ENCODE measurements at places on chromosomes 3 and 15. TPM values are rescaled to one million over a fixed set of nuclear protein-coding genes. Genes with fewer than 3 reads are reported as not detected.
A peak's percentile ranks its signal among the peaks of the same experiment; 100 is the strongest.

GRCh38 chr15:38176155-38176554 lies 76.5 kb upstream of the SPRED1 start:
- H3K4me1 ChIP-seq, result no peaks in the 10 kb centered on the region
- H3K36me3 ChIP-seq, result no peaks in the 10 kb centered on the region
- H3K27me3 ChIP-seq, result peaks cover 3% of the 10 kb centered on the region
- no peak overlapping the region for H3K27ac ChIP-seq

- no peaks in the 10 kb centered on the region for H3K4me1 ChIP-seq
- H3K36me3 ChIP-seq, result no peaks in the 10 kb centered on the region
- DNase-seq, result no peak
- H3K27me3 ChIP-seq, result no peaks in the 10 kb centered on the region
- H3K4me3 ChIP-seq, result no peak overlapping the region
- no peak overlapping the region for H3K27ac ChIP-seq
Measured at GRCh38 chr15:66754789-66755188, 52.8 kb downstream of the SMAD6 start.

CLDN1 gene
- total RNA-seq, result not detected

MAP1A gene
- 0.75 TPM for total RNA-seq

UROC1 gene
- not detected for total RNA-seq

C3orf80 gene
- total RNA-seq, result not detected

DNA sequence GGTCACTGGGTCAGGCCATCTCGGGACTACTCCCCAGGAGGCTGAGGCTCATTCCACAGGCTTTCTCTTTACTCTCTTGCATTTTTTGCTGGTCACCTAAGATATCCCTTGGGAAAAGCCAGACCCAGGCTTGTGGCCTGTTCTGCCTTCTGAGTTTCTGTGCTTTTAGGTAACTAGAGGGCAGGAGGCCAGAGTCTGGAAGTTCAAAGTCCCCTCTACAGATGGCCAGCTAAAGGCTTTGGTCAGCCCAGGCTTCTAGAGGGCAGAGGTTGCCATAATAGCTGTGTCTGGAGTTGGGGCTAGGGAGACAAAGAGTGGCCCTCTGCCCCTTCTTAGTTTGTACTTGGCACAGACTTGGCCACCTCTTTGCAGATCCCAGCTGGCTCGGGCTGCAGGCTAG lies 8.4 kb upstream of the PARP6 start:
- DNase-seq, result no peak
- H3K27me3 ChIP-seq, result no peaks in the 10 kb centered on the region
- H3K4me3 ChIP-seq, result no peak overlapping the region
- no peaks in the 10 kb centered on the region for H3K4me1 ChIP-seq
- H3K27ac ChIP-seq, result no peak overlapping the region

C3orf20 gene
- total RNA-seq, result 0.07 TPM

DNA sequence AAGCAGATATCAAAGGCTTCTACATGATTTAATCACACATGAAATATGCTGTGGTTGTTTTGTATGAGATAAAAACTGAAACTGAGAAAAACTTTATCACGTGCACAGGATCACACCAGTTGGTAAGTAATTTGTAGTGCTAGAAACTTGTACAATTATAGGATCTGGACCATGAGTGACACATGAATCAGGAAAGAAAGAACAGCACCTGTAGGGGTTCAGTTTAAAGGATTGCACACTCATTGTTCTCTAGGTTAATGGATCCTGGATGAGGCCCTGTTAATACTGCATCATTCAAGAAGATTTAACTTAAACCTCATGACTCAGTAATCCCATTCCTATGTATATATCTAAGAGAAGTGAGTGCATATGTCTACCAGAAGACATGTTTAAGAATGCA lies 87.9 kb downstream of the STT3B start:
- no peak for DNase-seq
- no peak overlapping the region for H3K27ac ChIP-seq
- H3K36me3 ChIP-seq, result peaks cover 10% of the 10 kb centered on the region
- H3K27me3 ChIP-seq, result no peaks in the 10 kb centered on the region
- no peaks in the 10 kb centered on the region for H3K4me1 ChIP-seq

HYAL1 gene
- 0.13 TPM for total RNA-seq

GRCh38 chr3:17195856-17196604 lies 311.3 kb downstream of the PLCL2 start:
- H3K36me3 ChIP-seq, result no peaks in the 10 kb centered on the region
- H3K27me3 ChIP-seq, result no peaks in the 10 kb centered on the region
- H3K4me3 ChIP-seq, result no peak overlapping the region
- DNase-seq, result no peak
- no peaks in the 10 kb centered on the region for H3K4me1 ChIP-seq

GRCh38 chr15:38690719-38691332 lies 126.2 kb upstream of the RASGRP1 start:
- DNase-seq, result peak; percentile 82
- no peak overlapping the region for H3K27ac ChIP-seq
- H3K27me3 ChIP-seq, result no peaks in the 10 kb centered on the region
- H3K4me3 ChIP-seq, result no peak overlapping the region
- H3K4me1 ChIP-seq, result peaks cover 61% of the 10 kb centered on the region
- no peaks in the 10 kb centered on the region for H3K36me3 ChIP-seq

MOBP gene
- total RNA-seq, result not detected

DNA sequence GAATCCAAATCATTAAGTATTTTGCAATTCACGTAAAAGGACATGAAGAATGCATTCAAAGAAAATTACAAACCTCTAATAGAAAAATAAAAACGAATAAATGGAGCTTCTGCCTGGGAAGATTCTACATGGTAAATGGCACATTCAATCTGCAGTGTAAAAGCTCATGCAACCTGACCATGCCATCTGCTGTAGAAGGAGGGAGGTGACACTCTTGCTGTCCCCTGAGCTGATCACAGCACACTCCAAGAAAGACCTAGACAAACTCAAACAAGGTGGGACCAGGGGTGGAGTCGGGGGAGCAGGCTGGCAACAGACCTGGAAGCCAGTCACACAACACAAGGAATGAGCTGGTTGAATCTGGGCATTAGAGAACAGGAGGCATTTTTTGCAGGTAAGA lies 101.8 kb downstream of the BDH1 start:
- H3K27me3 ChIP-seq, result no peaks in the 10 kb centered on the region
- H3K4me3 ChIP-seq, result no peak overlapping the region
- H3K36me3 ChIP-seq, result no peaks in the 10 kb centered on the region
- no peak overlapping the region for H3K27ac ChIP-seq
- H3K4me1 ChIP-seq, result peaks cover 15% of the 10 kb centered on the region

DNA sequence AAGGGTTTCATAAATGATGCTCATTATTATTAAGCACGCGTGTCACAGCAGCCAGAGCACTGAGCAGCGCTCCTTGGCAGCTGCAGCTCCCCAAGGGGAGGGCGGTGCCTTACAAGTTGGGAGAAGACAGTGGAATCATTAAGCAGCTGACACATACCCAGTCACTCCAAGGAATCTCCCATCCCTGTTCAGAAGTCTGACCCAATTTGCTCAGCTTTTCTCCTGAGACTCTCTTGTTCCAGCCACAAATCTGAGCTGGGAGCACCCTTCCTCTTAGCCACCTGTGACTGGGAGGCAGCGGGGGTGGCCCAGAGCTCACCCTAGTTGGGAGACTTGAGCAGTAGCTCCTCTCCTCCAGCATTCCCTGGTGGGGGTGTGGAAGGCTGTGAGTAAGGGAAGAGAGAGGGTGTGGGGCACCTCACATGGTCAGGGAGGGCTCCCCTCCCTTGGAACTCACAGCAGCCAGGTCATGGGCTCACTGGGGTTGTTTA lies 64.3 kb downstream of the DUT start:
- H3K4me1 ChIP-seq, result no peaks in the 10 kb centered on the region
- H3K27ac ChIP-seq, result no peak overlapping the region
- no peaks in the 10 kb centered on the region for H3K27me3 ChIP-seq
- H3K36me3 ChIP-seq, result no peaks in the 10 kb centered on the region
- no peak for DNase-seq
- H3K4me3 ChIP-seq, result no peak overlapping the region

GOLGA6A gene
- total RNA-seq, result 0.07 TPM

DNA sequence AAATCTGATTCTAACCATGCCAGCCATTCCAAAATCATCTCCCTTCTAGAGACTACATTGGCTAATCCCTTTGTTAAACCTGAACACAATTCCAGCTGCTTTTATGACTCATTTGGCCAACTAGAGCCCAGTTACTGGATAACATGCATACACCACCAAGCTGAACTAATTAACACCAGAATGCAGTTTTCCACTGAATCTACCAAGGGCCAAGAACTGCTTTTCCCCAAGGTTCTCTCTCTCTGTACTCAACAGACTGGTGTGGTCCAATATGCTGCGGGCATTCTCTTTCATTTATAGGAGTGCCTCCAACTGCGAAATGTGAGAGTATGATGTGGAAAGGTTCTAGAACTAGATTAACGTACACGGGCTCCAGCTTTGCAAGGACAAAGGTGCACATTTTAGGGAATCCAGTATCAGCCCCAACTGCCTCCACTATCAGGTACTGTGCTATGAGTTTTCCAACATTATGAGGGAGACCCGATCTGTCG lies 1.5 kb downstream of the CHSY1 start:
- peak overlapping the region; percentile 58 for H3K4me3 ChIP-seq
- no peaks in the 10 kb centered on the region for H3K27me3 ChIP-seq
- peak overlapping the region; percentile 14 for H3K27ac ChIP-seq
- peaks cover 29% of the 10 kb centered on the region for H3K4me1 ChIP-seq
- DNase-seq, result no peak
- H3K36me3 ChIP-seq, result no peaks in the 10 kb centered on the region

- H3K4me3 ChIP-seq, result no peak overlapping the region
- H3K27me3 ChIP-seq, result no peaks in the 10 kb centered on the region
- DNase-seq, result no peak
- no peak overlapping the region for H3K27ac ChIP-seq
Measured at GRCh38 chr3:45487508-45487907, 99.1 kb downstream of the LARS2 start.

CFAP20DC gene
- 1.00 TPM for total RNA-seq

GRCh38 chr3:20842002-20842401 lies 656.0 kb upstream of the SGO1 start:
- no peaks in the 10 kb centered on the region for H3K4me1 ChIP-seq
- DNase-seq, result no peak
- no peak overlapping the region for H3K4me3 ChIP-seq
- no peak overlapping the region for H3K27ac ChIP-seq
- H3K27me3 ChIP-seq, result no peaks in the 10 kb centered on the region

ECE2 gene
- total RNA-seq, result not detected

DNA sequence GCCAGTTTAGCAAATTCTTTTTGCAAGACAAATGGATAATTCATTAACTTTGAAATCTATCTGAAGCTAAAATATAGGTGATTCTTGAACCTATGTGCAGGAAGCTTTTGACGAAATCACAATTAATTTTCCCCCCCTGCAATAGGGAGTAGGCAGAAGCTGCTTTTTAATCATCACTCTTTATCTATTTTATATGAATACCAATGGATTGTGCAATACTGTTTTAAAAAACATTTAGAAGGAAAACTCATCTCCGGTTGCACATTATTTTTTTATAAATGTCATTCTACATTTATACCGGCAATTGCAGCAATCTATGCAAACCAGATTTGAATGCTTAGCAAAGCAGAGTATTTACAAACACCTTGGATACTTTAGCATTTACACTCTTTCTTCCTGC lies 121.1 kb upstream of the TMCO5A start:
- no peaks in the 10 kb centered on the region for H3K36me3 ChIP-seq
- H3K27ac ChIP-seq, result no peak overlapping the region
- no peaks in the 10 kb centered on the region for H3K4me1 ChIP-seq
- no peak overlapping the region for H3K4me3 ChIP-seq

GRCh38 chr3:103693831-103694230 lies 1259.0 kb downstream of the ZPLD1 start:
- H3K36me3 ChIP-seq, result no peaks in the 10 kb centered on the region
- H3K27ac ChIP-seq, result no peak overlapping the region
- H3K4me3 ChIP-seq, result no peak overlapping the region
- H3K27me3 ChIP-seq, result no peaks in the 10 kb centered on the region
- DNase-seq, result no peak

ZNF660 gene
- total RNA-seq, result 0.53 TPM

TAGLN3 gene
- not detected for total RNA-seq

GRCh38 chr3:171177056-171177455 lies 150.5 kb upstream of the SLC2A2 start:
- no peak overlapping the region for H3K27ac ChIP-seq
- no peaks in the 10 kb centered on the region for H3K4me1 ChIP-seq
- H3K4me3 ChIP-seq, result no peak overlapping the region

DNA sequence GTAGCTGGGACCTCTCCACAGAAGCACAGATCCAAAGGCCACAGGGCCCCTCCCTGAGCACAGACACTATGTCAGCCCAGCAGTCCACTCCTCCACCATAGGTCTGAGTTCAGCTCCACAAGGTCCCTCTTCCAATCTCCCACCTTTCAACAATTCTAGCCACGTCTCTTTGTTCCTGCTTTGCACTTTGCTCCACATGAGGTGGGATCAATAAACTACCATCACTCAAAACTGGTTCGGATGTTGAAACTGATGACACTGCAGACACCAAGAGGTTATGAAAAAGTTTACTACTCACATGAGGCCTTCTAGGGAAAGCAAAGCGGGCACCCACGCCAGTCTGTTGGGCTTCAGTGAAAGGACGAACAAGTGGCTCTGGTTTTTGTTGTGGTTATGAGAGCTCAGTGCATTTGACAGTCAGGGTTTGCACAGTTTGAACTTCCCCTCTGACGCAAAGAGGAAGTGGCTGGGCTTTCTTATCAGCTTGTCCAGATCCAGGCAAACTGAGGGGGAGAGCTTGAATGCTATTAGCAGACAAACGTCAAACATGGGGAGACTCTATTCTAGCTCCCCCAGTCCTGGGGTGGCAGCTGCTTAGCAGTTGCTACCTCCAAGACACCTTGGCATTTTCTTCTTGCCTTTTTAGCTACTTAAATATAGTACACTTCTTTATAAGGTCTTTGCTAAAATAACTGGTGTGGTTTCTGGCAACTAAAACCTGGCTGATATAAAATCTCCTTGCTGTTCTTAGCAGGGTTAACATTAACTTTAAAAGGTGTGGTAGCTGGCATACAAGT lies 37.8 kb downstream of the ZNF445 start:
- H3K4me3 ChIP-seq, result peak overlapping the region; percentile 13
- H3K27ac ChIP-seq, result peak overlapping the region; percentile 74
- no peaks in the 10 kb centered on the region for H3K27me3 ChIP-seq
- peaks cover 20% of the 10 kb centered on the region for H3K4me1 ChIP-seq
- peak; percentile 20 for DNase-seq

- H3K4me1 ChIP-seq, result no peaks in the 10 kb centered on the region
- no peaks in the 10 kb centered on the region for H3K27me3 ChIP-seq
- DNase-seq, result no peak
- no peaks in the 10 kb centered on the region for H3K36me3 ChIP-seq
- no peak overlapping the region for H3K27ac ChIP-seq
Measured at GRCh38 chr3:177917234-177917861, 618.9 kb upstream of the KCNMB2 start.

PFN2 gene
- total RNA-seq, result 3.4 TPM

DNA sequence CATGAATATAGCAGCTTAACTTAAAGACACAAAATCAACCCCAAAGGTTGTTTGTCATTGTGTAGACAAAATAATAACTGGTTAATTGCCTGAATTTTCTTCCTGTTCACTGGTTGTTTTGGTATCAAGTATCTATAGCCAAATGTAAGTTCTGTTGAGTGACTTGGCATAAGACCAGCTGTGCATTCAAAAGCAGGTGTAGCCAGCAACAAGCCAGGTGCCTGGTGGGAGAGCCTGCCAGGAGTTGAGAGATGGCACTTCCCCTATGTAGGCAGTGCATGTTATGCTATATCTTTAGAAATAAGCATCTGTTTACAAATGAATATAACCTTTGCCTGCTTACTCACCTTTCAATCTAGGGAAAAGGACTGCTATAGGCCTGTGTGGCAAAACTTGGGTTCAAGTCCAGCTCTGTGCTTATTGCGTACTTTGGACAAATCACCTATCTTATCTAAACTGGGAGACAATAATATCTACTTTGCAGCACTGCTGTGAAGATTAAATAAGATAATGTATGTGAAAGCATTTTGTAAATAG lies 84.9 kb upstream of the TBL1XR1 start:
- no peaks in the 10 kb centered on the region for H3K36me3 ChIP-seq
- peaks cover 18% of the 10 kb centered on the region for H3K4me1 ChIP-seq
- no peak for DNase-seq

C3orf49 gene
- total RNA-seq, result not detected
